ENCODE measurements at places on chromosomes 4 and X.

DNA sequence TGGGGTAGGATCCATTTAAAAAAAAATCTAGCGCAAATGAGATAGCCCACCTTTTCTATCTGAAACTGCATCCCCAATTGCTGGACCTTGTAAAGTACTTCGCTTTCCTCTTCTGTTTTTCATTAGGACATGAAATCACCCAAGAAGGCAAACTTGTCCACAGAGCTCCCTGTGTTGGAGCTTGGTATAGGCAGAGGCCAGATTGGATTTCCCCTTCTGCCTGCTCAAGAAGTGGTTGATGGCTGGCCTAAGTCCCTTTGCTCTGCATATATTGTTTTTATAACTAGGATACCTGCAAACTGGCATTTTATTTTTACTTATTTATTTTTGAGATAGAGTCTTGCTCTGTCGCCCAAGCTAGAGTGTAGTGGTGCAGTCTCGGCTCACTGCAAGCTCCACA is 28.4 kb downstream of the RNF4 start:
- DNase-seq, result no peak

DNA sequence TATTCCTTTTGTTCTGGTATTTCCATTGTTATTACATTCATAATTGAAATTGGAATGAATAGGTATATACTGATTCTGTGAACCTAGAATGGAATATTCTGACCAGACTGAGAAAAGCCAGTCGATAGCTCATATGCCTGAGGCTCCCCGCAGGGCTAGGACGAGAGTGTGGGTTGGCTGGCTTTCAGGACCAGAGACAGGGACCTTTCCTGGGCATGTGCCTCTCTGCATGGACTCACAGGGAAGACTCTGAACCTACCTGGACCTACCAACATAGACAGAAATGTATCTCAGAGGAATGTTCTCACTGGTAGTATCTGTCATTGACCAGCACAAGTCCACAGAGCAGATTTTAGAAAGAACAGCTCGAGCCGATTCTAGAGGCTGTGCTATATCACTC is 214.6 kb downstream of the FRMPD4 start:
- no peak for DNase-seq

GRCh38 chr4:89257376-89257775 is 50.2 kb downstream of the GPRIN3 start:
- no peak for DNase-seq

- no peak for DNase-seq
Observed at GRCh38 chr4:11293866-11294265, 134.8 kb downstream of the HS3ST1 start.

DNA sequence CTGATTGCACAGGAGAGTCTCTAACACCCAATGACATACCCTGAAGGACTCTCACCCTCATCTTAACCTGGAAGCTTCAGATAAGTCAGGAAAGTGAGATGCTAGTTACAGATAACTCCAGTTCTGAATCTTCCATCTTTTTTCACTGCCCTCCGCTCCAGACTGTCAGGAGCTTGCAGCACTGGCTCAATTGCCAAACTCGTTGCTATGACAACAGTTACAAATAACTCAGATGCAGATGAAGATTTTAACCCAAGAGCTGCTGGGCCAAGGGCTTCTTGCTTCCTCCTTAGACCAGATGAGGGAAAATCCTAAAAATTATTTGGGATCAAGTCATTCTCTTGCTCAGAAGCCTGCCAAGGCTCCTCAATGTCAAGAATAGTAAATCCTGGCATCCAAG is 109.1 kb upstream of the HUWE1 start:
- no peak for DNase-seq

All from GM06990 (cell line).